ENCODE measurements at places on chromosomes 1 and 21.

- no peak for DNase-seq
Measured at GRCh38 chr1:154956544-154956941, 644 bp upstream of the PBXIP1 start.

DNA sequence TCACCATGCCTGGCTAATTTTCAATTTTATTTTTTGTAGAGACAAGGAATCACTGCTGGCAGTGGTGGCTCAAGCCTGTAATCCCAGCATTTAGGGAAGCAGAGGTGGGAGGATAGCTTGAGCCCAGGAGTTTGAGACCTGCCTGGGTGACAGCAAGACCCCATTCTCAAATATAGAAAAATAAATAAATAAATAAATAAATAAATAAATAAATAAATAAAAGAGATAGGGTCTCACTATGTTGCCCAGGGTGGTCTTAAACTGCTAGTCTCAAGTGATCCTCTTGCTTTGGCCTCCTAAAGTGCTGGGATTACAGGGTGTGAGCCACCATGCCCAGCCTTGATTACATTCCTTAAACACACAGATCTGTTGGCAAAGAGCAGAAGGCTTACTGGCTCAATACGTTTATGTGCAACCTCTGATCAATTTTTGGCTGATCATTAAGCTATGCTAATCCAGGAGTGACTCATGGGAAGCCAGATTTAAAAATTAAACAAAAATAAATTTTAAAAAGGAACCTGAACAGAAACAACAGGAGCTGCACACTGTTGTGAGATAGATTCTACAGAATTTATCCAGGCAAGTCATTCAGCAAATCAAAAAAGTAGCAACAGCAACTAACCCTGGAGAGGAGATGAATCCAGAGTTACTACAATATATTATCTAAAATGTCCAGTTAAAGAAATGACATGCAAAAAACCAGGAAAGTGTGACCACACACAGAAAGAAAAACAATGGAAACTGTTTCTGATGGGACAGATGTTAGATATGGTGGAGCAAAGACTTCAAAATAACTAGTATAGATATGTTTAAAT, 79.4 kb downstream of the RPE65 start:
- no peak for DNase-seq

- no peak for DNase-seq
Measured at GRCh38 chr1:156445789-156446263, 54.7 kb downstream of the MEF2D start.

- no peak for DNase-seq
Measured at GRCh38 chr1:160491017-160491416, 32.0 kb downstream of the SLAMF6 start.

DNA sequence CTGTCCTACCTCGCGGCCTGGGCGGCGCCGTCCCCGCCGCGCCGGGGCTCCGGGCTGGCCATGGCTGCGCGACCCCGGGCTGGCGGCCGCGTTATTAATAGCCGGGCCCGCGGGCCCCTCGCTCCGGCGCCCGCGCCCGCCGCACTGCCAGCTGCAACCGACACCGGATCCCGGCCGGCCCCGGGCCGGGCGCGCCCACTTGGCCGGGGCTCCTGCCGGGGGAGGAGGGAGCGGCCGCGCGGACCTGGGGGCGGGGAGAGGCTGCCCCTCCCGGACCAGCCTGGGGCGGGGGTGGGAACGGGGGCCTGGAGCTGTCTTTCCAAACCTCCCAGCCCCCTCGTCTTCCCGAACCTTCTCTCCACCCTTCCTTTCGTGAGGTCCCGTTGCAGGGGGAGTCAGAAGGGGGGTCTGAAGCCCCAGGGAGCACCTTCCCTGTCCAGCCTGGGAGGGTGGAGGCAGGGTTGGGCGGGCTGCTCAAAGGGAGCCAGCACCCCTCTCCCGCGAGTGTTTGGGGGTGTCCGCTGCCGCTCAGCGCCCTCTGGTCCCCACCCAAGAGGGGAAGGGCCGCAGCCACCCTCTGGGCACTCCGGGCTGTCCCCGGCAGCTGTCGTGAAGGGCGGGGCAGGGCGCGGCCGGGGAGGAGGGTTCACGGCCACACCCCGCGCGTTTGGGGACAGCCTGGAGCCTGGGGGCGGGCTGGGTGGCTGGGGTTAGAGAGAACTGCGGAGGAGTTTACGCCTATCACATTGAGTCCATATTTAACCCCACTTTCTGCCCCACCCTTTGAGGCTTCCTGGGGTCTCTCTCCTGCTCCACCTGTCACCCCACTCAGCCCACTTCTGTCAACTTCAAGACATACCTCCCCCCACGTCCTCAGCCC, at the start of gene SYNC:
TSS of gene SYNC (minus strand) at position 172 of the 880 bp plus-strand sequence. CDS start at position 62, 110 bp downstream.
- DNase-seq: peak; percentile 64

DNA sequence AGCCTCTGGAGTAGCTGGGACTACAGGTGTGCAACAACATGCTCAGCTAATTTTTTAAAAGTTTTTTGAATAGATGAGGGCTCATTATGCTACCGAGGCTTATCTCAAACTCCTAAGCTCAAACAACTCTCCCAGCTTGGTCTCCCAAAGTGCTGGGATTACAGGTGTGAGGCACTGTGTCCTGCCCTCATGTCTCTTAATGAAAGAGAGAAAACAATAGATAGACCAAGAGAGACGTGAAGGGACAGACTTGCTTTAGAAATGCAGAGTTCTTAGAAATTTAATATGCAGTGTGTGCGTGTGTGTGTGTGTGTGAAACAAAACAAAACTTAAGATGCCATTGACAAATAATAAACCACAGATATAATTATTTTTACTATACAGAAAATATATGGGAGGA, 105.2 kb downstream of the ST3GAL3 start:
- no peak for DNase-seq

DNA sequence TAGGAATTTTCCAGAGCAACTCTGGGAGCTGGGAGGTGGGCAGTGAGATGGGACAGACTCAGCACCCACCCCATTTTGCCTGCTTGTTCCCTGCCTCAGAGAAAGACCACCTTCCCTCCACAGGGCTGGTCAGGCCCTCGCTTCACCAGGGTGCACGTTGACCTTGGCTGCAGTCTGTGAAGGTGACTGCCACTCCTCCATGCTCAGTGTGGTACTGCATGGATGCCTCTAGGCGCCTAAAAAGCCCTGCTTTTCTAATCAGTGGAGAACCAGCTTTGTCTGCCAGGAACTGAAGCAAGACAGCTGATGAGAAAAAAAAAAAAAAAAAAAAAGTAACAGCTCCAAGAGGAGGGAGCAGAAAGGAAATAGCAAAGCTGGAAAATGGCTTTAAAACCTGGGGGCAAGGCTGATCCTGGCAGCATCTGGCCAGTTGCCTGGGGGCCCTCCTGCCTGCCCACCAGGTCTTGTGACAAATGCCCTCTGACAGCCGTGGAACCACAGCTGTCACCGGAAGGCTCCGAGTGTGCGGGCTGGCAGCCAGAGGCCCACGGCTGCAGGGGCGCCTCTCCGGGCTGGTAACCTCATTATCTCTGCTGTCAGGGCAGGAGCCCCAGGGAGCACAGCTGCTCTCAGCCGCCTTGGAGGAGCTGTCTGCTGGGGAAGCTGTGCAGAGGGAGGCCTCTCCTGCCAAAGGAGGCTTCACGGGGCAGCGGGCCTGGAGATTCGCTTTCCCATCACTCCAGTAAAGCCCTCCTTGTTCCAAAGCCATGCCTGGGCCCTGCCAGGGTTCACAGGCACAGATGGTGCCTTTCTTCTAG, 13.7 kb downstream of the KIAA1614 start:
- DNase-seq: no peak

DNA sequence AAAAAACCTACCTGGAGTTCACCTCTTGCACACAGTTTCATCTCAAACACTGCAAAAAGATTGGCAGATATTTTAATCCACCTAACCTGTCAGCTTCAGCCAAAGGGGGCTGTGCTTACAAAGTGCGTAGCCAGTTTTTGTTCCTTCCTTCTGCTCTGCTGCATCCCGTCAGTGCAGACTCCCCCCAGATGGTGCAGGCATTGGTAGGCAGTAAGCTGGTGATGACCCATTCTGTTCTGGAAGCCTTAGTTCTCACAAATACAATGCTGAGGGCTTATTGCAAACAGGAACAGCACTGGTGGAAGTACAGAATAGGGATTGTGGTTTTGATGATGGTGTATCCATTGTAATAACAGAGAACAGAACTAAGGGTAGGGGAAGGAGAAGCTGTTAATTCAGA, 239.5 kb downstream of the RYR2 start:
- no peak for DNase-seq

DNA sequence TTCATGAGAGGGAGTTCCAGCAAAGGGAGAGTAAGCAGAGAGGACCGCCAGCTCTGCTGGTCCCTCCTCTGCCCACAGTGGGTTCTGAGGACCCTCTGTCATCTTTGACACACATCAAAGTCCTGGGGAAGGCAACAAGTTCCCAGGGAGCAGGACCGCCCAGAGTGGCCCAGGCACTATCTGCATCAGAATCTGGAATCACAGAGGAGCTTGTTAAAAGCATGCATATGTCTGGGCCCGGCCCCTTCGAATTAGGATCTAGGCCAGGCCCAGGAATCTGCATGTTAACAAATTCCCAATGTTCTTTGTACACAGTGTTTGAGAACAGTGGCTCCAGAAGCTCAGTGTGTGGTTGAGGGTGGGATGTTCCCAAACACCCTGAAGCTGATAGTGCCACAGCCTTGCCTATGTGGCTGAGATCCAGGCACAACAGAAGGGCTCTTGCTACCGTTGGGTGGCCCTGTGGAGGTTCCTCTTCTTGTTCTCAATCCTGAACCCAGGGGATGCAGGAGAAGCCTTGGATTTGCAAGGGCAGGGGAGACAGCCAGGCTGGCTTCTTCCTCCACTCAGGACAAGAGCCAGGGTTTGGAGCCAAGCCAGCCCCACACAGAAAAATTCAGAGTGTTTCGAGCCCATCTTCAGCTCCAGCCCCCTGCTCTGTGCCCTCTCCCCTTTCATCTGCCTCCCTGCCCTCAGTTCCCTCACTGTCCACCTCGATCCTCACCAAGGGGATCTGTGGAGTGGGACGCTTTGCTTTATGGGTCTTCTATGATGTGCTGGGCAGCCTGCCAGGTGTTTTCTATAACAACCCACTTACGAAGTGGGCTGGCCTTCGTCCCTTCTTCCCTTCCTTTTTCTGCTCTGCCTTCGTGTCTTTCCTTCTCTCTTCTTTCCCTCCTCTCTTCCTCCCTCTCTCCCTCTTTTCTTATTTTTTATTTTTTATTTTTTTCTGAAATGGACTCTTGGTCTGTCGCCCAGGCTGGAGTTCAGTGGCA, 129.0 kb upstream of the TMPRSS2 start:
- DNase-seq: no peak

DNA sequence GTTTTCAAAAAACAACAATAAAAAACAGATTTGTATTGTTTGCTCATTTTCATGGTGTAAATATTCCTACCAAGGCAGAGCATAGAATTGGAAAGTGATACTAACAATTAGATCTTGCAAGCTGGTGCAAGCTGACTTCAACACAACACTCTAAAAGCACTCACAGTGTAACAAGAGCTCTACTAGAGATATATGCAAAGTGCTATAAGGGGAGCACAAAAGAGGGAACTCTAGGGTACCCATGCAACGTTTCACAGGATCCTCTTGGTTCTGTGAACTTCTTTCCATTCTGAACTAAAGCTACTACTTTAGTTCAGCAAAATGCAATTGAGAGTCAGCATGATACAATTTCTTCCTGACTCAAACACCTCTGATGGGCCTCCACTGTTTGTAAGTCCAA, 78.3 kb downstream of the ATP1B1 start:
- no peak for DNase-seq

- no peak for DNase-seq
Measured at GRCh38 chr1:246730839-246731238, 6.6 kb downstream of the SCCPDH start.

- DNase-seq: no peak
Measured at GRCh38 chr1:18960409-18960808, 3.9 kb upstream of the IFFO2 start.

DNA sequence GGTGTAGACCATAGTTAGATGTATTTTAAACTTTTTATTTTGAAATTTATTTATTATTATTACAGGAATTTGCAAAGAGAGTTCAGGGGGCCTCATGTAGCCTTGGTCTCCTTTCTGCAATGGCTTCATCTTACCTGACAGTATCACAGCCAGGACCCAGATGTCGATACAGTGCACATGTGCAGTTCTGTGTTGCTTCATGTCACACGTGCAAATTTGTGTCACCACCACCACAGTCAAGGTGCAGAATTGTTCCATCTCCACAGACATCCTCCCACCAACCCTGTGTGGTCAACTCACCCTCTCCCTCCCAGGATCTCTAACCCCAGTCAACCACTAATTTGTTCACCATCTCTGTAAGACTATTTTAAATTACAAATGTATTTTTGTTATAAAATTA, 184.5 kb downstream of the CAMTA1 start:
- DNase-seq: no peak

DNA sequence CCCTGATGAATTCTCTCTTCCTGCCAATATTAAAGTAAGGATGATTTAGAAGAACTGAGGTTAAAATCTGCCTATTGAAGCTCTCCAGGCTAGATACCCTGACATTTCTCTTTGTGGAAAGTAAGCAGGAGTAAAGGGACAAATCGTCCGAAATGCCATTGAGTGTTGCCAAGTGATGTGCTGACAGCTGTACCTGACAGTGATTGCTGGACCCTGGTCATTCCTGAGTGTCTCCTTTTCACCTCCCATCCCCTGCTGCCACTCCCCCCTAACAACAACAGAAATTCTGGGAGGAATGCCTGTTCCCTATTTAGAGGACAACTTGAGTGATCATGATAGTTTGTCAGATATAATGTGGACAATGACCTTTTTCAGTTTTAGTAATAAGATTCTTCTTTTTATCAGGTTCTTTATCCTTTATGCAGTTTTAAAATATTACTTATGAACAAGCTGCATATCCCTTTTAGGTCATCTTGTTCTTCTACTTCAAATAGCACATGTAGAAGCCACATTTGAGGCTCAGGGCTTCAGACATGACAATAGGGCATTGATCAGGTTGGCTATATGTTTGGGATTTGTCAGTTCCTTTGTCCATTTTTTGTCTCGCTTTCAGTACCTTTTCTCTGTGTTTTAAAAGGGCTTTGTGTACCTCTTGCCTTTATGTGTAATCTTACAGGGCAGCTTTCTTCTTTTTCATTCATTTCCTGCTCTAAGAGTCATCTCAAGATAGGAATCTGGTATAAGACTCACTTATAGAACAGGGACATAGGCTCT, 56.0 kb downstream of the ITSN1 start:
- no peak for DNase-seq

DNA sequence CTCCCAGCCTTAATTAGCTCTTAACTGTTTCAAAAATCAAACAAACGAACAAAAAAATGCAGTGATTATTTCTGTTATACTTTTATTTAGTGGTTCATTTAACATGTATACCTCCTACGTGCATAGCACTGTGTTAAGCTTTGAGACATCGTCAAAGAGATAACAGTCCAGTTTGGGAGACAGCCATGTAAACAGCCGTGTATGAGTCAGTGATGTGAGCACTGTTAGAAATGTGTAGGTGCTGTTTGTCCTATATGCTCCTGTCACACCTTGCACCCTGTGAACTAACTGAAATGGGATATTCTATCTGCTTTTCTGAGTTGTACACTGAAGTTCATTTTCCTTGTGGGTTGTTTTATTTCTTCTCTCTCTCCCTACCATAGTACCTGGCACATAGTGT, 109.7 kb upstream of the CACYBP start:
- no peak for DNase-seq

GRCh38 chr21:43193651-43194302, 25.0 kb downstream of the CRYAA start:
- no peak for DNase-seq
